Regular cardiac myocyte (primary cell): ENCODE measurements at places on chromosomes 13 and 19. TPM values are rescaled to one million over a fixed set of nuclear protein-coding genes. Genes with fewer than 3 reads are reported as not detected.

The KLF16 gene
- 4.8 and 9.4 TPM in 2 replicates for total RNA-seq

The SLC10A2 gene
- not detected in 2 replicates for total RNA-seq

The SYT5 gene
- total RNA-seq: 0.96 TPM in 1 of 2 replicates, not detected in the other

The LILRA5 gene
- total RNA-seq: not detected in 2 replicates

The CCDC194 gene
- not detected in 2 replicates for total RNA-seq

The PINLYP gene
- total RNA-seq: 2.0 and 2.5 TPM in 2 replicates

The ATXN8OS gene
- total RNA-seq: not detected in 2 replicates

The C13orf46 gene
- 0.28 and 0.38 TPM in 2 replicates for total RNA-seq

The ATP8A2 gene
- total RNA-seq: under 0.01 TPM in 1 of 2 replicates, not detected in the other

The NANOS3 gene
- total RNA-seq: not detected in 2 replicates

The ZNF83 gene
- total RNA-seq: 43.7 and 54.4 TPM in 2 replicates

The IRS2 gene
- 0.77 and 3.1 TPM in 2 replicates for total RNA-seq

The AMH gene
- total RNA-seq: 0.19 and 0.85 TPM in 2 replicates

The PRR22 gene
- under 0.01 and 0.19 TPM in 2 replicates for total RNA-seq

The FBXW9 gene
- total RNA-seq: 3.7 and 7.9 TPM in 2 replicates

The TPTE2 gene
- total RNA-seq: not detected in 2 replicates

The ZNF177 gene
- total RNA-seq: 0.77 and 1.7 TPM in 2 replicates

The ZNF285 gene
- total RNA-seq: 3.1 and 3.4 TPM in 2 replicates

The MEF2B gene
- under 0.01 and 0.28 TPM in 2 replicates for total RNA-seq

The SELENOV gene
- not detected in 2 replicates for total RNA-seq

The SYCN gene
- not detected in 2 replicates for total RNA-seq

The ZNF600 gene
- 3.4 and 4.2 TPM in 2 replicates for total RNA-seq

The GPC5 gene
- total RNA-seq: 0.19 and 0.28 TPM in 2 replicates

The OR10H1 gene
- total RNA-seq: not detected in 2 replicates

The SLC5A5 gene
- not detected in 2 replicates for total RNA-seq

The SIAH3 gene
- not detected in 2 replicates for total RNA-seq

The XRCC1 gene
- 13.0 and 19.4 TPM in 2 replicates for total RNA-seq

The ZSCAN5A gene
- total RNA-seq: 3.1 and 9.6 TPM in 2 replicates

The PROZ gene
- total RNA-seq: not detected in 2 replicates

The ZNF835 gene
- 0.38 and 1.7 TPM in 2 replicates for total RNA-seq

The TLE6 gene
- 0.77 and 1.7 TPM in 2 replicates for total RNA-seq

The A1BG gene
- total RNA-seq: 6.1 and 14.4 TPM in 2 replicates

The TEX29 gene
- total RNA-seq: 0.38 TPM in 1 of 2 replicates, not detected in the other

The EDNRB gene
- 5.4 and 11.8 TPM in 2 replicates for total RNA-seq

The CYP2A7 gene
- not detected in 2 replicates for total RNA-seq

The LEUTX gene
- not detected in 2 replicates for total RNA-seq

The IGSF23 gene
- total RNA-seq: 0.19 and 0.28 TPM in 2 replicates

The COX6B2 gene
- total RNA-seq: not detected in 2 replicates

The FSTL3 gene
- 52.0 and 68.5 TPM in 2 replicates for total RNA-seq

The OSCAR gene
- 1.1 and 1.2 TPM in 2 replicates for total RNA-seq

The ZNF723 gene
- total RNA-seq: not detected in 2 replicates
